K562 (cell line): ENCODE measurements at places on chromosomes 12 and 14.

DNA sequence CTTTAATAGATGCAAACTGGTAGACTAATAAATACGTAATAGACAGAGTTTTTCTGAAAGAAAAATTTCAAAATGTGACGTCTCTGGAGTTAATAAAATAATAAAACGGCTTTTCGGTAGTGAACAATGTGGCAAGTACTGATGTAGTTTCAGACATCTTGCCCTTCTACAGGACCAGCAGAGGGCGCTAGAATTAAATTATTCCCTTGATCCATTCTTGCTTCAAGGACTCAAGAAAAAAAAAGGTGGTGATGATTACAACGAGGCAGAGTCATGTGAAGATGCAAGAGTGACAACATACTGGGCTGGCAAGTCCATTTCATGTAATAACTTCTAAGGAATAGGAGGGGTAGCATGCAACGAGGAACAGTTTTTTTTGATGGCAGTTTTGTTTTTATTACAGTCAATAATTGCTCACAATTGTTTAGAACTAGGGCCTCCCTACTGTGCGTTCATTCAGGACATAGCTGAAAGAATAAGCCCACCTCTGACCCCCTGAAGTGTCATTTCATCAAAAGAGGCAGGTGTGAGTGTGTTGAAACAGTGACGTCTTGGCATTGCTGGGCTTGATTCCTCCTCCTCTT is 101.0 kb upstream of the GZMB start:
- DNase-seq = peak; percentile 64

DNA sequence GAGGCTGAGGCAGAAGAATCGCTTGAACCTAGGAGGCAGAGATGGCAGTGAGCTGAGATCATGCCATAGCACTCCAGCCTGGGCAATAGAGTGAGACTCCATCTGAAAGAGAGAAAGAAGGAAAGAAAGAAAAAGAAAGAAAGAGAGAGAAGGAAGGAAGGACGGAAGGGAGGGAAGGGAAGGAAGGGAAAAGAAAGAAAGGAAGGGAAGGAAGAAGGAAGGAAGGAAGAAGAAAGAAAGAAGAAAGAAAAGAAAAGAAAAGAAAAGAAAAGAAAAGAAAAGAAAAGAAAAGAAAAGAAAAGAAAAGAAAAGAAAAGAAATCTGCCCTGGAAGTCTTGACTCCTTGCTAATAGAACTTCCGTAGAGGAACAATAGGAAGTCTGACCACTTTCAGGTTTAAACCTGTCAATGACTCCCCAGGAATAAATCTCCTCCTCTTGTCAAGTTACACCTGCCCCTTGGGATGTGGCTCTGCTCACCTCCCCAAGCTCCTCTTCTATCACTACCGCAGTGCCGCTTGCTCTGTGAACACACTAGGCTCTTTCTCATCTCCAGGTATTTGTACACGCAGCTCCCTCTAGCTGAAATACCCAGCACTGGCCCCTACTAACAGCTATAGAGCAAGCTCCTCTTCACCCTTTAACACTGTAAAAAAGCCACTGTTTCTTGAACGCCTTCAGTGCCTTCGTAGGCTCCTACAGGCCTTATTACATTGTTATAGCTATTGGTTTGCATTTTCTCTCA is 773.1 kb upstream of the TBX3 start:
- no peak for DNase-seq

DNA sequence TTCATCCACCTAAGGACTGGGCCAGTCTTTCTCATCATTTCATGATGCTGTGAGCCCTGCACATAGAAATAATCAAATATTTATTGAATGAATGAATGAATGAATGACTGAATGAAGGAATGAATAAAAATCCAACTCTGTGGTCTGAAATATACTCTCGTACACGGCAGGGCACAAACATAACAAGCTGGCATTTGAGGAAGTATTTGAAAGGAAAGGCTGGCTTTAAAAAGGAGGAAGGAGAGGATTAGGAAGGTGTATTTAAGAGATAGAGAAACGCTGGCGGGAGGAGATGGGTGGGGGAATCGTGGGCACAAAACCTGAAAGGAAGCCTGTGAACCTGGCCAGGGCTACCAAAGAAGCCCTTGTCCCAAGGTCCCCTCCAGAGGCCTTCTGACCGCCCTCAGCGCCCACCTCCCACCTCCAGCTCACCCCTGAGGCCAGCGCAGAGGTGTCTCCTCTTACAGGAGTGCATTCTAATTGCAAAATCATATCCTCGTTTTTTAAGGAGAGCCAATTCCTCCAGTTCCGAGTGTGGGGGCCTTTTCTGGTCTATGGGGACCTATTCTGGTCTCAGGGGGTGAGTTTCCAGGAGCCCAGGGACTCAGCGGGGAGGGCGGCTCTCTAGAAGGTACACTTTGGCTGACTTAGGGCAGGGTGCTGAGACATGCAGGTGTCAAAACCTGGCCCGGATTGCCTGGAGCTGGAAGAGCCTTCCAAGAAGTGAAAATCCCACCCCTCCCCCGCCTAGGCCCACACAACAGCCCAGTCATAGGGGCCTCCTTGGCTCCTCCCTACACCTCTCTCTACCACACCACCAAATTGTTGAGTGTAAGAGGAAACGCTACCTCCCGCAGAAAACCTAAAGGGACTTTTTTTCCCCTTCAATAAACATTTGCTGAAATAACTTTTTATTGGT is 8.7 kb upstream of the JDP2 start:
- peak; percentile 85 for DNase-seq

DNA sequence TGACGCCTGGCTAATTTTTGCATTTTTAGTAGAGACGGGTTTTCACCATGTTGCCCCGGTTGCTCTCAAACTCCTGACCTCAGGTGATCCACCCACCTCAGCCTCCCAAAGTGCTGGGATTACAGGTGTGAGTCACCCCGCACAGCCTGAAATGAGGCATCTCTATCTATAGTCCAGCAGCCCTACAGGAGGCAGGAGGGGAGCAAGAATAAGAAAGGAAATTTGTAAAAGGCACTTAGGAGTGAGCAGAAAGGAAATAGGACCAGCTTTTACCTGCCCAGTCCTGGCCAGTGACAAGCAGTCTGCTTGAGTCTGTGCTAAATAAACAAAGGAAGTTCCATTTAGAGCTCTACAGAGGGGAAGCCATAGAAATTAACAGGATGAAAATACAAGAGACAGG is 15.0 kb upstream of the PSMA6 start:
- DNase-seq = no peak

DNA sequence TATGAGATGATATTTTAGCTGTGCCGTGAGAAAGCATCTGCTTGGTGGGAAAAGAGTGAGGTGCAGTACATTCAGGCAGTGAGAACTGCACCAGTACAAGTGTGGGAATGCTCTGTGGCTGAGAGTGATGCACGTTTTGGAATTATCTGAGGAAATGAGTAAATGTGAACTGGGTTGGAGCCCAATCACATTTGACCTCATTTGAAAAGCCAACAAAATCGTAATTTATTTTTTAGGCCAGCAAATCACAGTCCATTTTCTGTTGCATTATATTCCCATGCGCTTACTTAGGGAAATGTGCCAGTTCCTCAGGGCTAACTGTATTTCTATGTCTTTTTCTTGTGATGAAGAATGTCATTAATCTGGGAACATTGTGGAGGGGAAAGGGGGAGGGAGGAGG is 77.3 kb downstream of the SNAPC1 start:
- DNase-seq = no peak

GRCh38 chr12:131355361-131356245 is 355.3 kb upstream of the SFSWAP start:
- DNase-seq = no peak

DNA sequence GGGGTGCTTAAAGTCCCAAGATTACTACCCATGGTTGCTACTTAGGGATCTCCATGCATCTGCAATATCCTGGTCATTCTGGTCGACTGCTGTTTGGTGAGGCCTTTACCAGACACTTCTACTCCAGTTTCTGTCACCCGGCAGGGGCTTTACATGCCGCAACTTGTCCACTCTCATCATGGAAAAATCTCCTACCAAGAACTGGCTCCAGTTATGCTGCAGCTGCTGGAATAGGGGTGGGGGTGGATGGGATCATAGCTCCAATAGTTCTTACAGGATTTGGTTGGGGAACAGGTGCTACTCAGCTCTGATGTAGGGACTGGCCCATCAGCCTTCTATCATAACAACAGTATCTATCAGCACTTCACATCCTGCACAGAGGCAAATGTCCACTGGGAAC is 51.6 kb downstream of the SPTB start:
- no peak for DNase-seq

- no peak for DNase-seq
Observed at GRCh38 chr12:19856389-19856788, 417.1 kb downstream of the AEBP2 start.

DNA sequence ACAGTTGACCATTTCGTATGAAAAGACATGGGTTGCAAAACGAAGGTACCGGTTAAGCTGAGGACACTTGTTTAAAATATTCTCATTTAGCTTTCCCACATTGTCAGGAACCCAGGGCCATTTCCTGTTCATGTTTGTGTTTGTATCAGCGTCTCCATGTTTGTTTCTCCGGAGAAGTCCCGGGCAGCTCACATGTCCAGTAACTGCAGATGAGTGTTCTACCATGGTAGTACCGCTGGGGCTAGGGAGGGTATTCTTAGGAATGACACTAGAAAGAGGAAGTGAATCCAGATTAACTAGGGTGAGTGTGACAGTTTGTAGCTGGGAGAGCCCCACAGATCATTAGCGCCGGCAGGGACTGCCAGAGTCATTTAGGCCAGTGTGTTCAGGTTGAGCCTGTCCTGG is 50.0 kb upstream of the EVL start:
- peak; percentile 25 for DNase-seq

DNA sequence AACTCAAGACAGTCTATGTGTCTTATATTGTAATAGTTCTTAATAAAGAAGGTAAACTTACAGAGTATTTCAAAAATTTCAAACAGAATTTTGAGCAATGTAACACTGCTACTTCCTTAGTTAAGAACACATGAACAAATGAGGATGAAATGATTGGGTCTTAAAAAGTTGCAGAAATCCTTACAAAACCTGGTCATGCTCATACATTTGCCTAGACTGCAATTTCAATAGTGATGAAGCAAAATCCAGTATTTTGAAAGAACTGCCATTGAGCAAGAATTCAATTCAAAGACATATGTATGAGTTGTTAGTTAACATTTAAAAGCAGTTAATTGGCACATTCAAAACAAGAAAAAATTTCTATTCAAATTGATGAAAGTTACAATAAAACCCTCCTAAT is 17.8 kb upstream of the HIF1A start:
- no peak for DNase-seq

- no peak for DNase-seq
Observed at GRCh38 chr12:89864411-89864810, 155.8 kb upstream of the ATP2B1 start.

DNA sequence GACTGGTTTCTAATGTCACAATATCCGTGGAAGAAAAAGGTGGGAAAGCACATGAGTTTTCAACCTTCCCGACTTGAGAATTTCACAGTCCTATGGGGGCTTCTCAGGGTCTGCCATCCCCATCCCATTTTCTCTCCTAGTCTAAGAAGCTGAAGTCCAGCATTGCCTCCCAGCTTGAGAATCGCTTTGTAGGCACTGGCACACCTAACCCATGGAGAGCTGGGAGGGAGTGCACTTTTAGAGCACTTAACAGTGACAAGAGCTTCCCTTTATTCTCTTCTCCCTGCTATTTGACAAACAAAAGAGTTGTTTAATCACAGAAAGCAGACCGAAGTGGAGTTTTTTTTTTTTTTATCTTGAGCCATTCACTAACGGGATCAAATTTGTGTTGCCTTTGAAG is 22.8 kb upstream of the SRRM4 start:
- no peak for DNase-seq

DNA sequence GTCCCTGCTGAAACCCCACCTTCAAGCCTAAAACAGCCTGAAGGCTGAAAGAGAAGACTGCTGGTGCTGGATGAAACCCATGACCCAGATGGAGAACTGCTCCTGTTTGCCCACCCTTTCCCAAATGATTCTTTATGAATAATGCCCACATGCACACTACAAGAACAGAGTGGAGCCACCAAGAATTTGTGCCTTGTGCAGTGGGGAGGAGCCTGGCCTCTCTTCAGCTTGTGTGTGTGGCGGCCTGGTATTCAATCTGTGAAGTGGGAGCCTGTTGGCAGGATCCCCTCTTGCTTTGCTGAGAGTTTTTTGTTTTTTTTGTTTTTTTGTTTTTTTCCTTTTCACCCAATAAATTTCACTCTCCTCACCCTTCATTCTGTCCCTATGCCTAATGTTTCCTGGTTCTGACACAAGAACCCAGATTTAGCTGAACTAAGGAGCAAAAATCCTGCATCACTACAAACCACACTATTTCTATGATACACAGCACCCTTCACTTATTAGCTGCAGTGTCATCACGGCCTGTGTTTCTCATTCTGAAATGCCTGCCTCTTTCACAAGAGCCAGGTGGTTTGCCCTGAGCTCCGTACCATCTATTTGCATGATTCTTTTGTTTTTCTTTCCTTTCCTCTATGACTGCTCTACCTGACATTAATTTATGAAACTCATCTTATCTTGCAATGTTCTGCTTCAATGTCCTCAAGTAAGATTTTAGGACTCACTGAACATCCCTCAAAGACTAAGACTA is 585.5 kb upstream of the ATXN7L3B start:
- no peak for DNase-seq

GRCh38 chr12:64723630-64724029 is 35.6 kb downstream of the GNS start:
- no peak for DNase-seq

DNA sequence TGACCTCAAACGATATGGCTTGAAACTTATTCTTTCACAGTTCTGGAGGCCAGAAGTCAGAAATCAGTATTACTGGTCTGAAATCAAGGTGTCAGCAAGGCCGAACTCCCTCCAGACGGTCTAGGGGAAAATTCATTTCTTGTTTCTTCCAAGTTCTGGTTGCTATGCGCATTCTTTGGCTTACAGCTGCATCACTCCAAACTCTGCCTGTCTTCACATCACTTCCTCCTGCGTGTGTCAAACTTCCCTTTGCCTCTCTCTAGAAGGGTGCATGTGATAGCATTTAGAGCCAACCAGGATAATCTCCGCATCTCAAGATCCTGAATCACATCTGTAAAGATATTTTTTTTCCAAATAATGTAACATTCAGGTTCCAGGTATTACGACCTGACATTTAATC is 62.8 kb downstream of the DENND5B start:
- DNase-seq = no peak
